NCI-H446 treated with DMSO at 0.1 percent for 48 hours (cell line): ENCODE measurements at places on chromosomes 6 and 20.
A peak's percentile ranks its signal among the peaks of the same experiment; 100 is the strongest.

- no peak for DNase-seq
Measured at GRCh38 chr6:139295901-139296300, 4.1 kb upstream of the TXLNB start.

DNA sequence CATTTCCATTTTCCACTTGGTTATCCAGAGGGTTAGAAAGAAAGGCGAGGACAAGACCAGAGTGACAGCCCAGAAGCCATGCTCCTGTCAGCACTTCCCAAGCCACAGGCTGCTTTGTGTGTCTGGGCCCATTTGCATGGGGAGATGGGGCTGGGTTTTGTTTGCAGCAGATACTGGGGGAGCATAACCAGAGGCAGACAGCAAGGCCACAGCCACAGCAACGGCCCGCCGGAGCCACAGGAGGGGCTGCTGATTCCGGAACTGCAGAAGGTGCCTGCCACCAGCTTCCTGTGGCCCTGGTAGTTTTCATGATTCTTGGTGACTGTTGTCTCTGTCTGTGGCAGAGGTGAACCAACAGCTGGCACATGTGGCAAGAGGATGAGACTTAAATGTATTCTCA lies 106.6 kb downstream of the DLL1 start:
- DNase-seq, result no peak

- DNase-seq, result no peak
Measured at GRCh38 chr6:25287941-25288340, 8.8 kb downstream of the CARMIL1 start.

DNA sequence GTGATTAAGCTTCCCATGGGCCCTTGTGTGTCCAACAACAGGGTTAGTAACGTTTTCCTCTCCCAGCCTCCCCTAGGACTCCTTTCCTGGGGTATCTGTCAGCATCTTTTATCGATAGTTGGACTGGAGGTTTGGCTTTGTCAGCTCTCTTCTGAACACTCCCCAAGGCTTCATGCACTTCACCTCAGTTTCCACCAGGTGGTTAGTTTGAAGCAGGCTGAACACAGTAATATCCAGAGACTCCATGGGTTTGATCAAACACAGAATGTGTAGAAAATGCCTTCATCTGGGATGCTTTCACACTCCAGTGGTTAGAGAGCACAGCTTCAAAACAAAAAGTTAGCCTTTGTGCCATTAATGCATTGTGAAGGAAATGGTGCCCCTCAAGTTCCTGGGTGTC lies 139.1 kb downstream of the SLC24A3 start:
- DNase-seq, result no peak

DNA sequence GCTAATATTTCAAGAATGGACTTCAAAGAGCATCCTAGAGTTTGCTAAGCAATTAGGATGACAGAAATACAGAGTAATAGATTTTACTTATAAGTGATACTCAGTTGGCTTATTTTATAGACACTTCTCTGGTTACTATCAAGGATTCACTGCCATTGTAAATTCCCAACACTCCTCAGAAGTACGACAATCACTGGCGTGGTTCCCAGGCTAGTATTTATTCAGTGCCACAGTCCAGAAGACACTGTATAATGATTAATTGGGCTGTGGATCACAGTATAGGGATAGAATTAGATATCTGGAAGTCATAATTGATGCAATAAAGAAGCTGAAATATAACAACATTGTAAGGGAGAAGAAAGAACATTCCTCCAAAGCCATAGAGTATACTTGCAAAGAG lies 15.7 kb downstream of the MANEA start:
- peak; percentile 57 for DNase-seq
